ENCODE measurements at places on chromosomes 6 and 20.
A peak's percentile ranks its signal among the peaks of the same experiment; 100 is the strongest.

GRCh38 chr6:52598123-52598823 lies 21.4 kb upstream of the TRAM2 start:
- no peak for DNase-seq

GRCh38 chr6:30884521-30885480 lies 482 bp downstream of the DDR1 start:
- no peak for DNase-seq

DNA sequence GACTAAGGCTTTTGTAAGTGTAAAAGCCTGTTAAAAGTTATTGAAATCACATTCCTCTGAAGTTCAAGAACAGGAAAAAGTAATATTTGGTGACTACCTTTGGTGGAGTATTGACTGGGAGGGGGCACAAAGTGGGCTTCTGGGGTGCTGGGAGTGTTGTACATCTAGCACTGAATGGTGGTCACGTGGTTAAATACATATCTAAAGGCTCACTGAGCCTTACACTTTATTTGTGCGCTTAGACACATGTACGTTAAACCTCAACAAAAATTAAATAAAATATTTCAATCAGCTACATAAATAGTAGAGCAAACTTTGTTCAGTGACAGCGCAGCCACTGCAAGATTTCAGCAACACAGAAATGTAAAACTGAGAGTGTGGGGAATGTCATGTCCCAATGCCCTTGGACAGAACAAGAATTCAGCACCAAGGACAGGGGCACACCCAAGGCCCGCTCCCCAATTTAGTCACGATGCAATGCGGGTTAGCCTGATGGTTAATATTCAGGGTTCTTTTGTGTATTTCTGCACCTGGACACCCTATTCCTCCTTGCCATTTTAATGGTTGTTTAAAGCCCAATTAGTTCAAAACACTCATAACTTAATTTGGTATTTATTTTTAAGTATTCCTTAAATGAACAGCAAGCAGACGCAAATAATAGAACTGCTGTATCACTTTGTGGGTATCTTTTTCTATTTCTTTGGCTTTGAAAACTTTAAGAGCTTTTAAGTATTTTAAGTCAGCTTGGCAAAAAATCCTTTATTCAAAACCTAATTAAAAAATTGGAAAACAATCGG lies 37.4 kb downstream of the ANGPT4 start:
- no peak for DNase-seq

DNA sequence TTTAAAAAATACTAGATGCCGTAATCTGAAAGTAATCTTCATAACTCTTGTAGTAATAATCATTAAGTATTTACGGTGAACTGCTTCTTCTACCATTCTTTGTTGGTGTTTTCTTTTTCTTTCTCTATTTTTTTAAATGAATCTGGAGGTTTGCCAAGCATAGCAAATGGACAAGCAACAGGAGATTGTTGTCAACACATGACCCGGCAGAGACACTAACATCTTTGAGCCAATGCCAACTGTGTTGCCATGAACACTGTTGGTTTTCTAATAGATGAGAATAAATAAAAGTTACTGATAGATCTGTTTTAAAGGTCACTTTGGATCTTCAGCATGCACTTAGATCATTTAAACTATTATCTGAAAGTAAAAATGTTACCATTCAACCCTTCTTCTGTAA lies 523.6 kb upstream of the EYS start:
- DNase-seq, result no peak

GRCh38 chr20:32333181-32333987 lies 24.7 kb upstream of the ASXL1 start:
- DNase-seq, result no peak

GRCh38 chr6:38719358-38719757 lies 4.2 kb downstream of the DNAH8 start:
- DNase-seq, result no peak

DNA sequence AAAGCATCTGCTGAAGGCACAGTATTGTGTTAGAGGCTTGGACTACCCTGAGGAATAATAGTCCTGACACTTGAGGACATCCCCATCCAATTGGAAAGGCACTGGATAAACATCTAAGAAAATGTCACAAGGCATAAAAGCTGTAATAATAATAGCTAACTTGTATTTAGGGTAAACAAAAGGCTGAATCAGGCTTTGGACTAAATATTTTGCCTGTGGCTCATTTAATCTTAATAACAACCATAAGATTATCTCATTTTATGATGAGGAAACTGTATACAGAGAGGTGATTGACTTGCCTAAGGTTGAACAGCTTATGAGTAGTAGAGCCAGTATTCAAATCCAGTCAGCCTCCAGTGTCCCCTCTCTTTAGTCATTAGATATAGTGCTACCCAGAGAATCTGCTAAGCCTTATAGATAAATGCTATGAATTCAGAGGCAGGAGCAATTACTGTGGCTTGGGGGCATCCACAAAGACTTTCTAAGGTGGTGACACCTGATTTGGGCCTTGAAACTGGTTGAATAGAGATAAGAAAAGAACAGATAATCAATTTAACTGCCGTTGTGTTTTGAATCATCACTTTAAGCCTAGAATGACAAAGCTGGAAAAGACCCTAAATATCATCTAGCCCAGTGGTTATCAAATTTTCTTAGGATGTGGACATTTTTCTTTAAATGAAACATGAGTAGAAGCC lies 7.5 kb upstream of the ZSWIM1 start:
- DNase-seq, result no peak

DNA sequence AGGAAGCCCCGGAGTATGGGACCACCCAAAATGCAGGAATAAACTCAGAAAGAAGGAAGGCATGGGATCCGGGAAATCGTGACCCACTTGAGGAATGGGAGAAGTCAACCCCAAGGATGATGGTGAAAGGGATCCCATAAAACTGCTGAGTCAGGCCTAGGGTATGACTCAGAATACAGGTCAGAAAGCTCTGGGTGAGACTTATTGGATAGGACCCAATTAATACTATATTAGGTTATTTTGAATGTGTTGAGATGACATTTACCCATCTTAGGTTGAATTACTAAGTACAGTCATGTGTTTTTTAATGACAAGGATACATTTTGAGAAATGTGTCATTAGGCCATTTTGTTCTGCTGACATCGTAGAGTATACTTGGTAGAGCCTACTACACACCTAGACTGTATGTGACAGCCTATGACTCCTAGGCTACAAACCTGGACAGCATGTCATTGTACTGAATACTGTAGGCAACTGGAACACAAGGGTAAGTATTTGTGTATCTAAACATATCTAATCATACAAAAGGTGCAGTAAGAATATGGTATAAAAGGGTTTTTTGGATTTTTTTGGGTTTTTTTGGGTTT lies 17.1 kb upstream of the HIVEP1 start:
- DNase-seq, result no peak

GRCh38 chr6:111805511-111806164 lies 67.6 kb downstream of the FYN start:
- DNase-seq, result peak; percentile 85

GRCh38 chr6:4672772-4673171 lies 103.4 kb upstream of the CDYL start:
- DNase-seq, result peak; percentile 33

- DNase-seq, result no peak
Measured at GRCh38 chr6:154165478-154165877, 126.4 kb downstream of the OPRM1 start.

GRCh38 chr6:130913120-130913519 lies 85.9 kb downstream of the SMLR1 start:
- no peak for DNase-seq

DNA sequence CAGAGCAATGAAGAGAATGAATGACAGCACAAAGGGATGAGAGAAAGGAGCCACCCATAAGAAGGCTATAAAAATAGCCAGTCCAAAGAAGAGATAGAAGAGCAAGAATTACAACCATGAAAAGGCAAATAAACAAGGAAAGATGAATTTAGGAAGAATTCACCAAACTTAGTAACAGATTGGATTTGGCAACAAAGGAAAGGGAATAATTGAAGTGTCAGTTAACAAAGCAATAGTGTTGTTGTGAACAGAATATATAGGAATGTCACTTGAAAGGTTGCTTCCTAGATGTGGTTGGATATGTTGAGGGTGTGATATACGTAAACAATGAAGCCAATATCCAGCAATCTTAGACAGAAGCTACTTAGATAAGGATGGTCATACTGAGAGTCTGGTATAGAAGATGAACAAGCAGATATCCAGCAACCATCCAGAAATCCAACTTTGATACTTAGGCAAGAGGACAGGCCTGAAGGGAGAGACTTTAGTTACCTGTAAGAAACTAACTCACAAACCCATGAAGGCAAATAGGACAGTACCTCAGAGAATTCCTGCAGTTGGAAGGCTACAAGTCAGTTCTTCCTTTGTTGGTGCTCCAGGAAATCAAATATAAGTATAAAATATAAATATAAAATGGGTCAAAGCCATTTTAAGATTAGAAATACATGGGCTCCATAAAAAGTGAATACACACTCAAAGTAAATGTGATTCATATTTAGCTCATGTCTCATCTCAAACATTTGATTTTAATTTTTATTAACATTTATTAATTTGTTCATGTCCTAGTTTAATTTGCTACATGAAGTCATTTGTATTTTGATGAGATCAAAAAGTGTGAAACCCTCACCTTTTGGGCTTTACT lies 106.5 kb downstream of the HFE start:
- no peak for DNase-seq

GRCh38 chr6:43941174-43941573 lies 171.2 kb downstream of the VEGFA start:
- DNase-seq, result no peak

DNA sequence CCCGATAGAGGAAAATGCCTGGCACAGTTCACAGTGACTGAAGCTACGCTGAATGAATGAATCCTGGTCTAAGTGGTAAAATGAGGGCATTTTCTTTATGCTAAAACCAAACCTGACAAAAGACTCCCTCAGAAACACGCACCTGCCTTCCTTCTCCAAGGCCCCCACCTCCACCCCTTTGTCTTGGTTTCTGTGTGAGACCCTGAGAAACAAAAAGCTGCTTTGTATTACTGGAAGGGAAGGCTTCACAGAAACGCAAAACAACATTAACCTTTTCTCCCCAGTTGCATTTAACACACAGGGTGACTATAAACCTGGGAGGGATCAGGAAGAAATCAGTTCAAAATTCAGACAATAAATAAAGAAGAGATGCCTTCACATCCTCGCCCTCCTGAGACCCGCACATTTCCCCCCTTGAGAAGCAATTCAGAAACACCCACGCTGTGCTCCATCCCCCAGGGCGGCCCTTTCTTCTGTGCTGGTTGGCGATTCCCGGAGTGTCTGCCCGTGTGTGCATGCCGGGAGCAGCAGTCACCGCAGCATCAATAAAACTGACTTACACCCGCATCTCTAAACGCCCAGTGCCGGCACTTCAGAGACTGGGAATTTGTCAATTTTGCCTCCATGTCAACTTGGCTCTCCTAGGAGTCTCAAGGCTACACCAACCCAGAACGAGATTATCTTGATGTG lies 67.2 kb upstream of the TRAF3IP2 start:
- no peak for DNase-seq

DNA sequence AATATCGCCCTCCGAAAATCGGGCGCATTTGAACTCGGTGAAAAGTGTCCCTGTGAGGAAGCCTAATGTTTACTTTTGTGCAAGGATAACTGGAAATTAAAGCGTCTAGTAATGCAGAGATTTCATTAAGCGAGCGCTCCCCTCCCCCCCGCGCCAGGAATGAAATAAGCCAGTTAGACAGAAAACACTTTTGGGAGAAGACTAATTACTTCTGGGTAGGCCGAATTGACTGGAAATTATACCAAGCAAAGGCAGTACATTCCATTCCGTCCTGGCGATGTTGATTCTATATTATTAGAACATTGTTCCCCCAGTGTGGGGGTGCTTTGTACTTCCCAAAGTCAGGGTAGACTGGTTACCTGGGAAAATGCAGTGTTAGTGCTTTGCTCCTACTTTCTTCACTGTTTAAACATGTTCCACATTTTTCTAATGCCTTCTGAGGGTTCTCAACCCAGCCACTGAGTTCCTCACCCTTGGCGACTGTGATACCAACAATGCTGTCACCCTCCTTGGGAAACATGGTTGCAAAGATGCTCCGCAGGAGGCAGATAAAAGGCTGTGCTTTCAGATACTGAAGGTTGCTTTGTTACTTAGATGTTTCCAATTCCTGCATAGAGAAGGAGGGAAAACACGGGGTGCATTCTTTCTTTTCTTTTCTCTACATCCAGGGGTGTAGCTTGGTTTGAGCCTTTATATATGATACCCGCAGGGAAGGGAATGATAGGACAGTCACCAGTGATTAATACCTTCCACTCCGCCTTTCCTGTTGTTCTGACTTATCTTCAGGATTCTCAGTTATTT lies 2.6 kb downstream of the GJA1 start:
- DNase-seq, result no peak

GRCh38 chr6:71300561-71301168 lies 12.1 kb downstream of the OGFRL1 start:
- no peak for DNase-seq

DNA sequence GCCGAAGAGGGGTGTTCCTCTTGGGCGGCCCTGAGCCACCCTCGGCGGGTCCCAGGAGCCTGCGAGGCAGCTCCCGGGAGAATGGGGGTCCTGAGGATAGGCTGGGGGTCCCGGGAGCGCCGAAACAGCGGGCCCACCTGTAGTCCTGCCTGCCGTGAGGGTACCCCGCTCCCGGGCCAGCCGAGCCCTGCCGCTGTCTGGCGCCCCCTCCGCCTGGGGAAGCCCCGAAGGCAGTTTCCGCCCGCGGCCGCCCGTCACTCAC lies 280 bp downstream of the SPATA2 start:
- DNase-seq, result no peak

DNA sequence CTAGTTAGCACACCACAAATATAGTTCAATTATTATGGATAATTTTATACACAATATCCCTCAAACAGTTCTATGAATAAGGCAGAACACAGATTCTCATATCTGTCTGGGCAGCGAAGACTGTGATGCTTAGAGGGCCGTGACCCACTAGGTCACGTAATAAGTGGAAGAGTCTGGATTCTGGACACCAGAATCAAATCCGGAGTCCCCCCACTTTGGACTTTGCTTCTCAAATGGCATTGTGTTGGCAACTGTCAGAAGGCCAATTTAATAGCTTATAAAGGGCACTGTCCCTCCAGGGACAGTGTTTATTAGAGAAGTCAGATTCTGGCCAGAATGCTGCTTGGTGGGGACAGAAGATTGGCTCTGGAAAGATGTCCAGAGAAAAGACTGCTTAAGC lies 6.8 kb upstream of the CCDC167 start:
- no peak for DNase-seq

- no peak for DNase-seq
Measured at GRCh38 chr6:1613688-1614447, 4.2 kb downstream of the FOXC1 start.

GRCh38 chr6:77036400-77036799 lies 426.9 kb downstream of the HTR1B start:
- DNase-seq, result no peak

GRCh38 chr6:166301611-166302529 lies 6.3 kb downstream of the PRR18 start:
- DNase-seq, result no peak

DNA sequence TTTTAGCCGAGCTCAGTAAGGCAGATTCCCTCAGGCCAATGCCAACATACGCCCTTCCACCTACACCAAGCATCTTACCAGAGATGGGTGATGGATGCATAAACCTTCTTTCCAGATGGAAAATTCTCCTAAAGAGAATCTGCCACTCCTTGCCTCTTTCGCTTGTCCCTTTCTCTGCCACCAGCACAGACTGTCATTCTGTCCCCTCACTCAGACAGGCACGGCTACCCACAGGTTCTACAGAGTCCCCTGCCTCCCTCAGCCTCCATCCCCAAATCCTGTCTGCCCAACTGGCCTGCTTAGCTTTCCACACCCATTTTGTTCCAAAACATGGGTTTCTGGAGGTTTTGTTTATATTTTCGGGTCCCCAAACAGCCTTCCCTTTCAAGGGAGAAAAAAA lies 12.7 kb upstream of the FOXF2 start:
- DNase-seq, result no peak

GRCh38 chr20:61963885-61964674 lies 101.6 kb downstream of the TAF4 start:
- DNase-seq, result no peak
